Activated T-cell treated with anti-CD3 and anti-CD28 coated beads, Interleukin-2, amount 50 U/mL, for 48 hours (primary cell): ENCODE measurements at places on chromosomes 1 and 21.

DNA sequence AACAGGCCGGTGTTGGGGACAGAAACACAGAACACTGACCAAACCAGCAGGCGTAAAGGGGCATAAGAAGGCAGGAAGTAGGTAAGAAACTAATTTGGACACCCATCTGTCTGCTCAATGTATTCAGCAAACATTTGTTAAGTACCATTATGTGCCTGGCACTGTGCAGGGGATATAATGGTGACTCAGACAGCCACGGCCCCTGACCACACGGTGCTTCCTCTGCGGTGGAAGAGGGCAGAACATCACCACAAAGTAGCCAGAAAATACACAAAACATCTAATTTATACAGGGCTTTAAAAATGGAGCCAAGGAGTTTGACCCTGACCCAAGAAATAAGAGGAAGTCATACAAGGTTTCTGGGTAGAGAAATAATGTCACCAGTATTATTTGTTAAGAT lies 12.9 kb downstream of the DNAJC11 start:
- DNase-seq = no peak

DNA sequence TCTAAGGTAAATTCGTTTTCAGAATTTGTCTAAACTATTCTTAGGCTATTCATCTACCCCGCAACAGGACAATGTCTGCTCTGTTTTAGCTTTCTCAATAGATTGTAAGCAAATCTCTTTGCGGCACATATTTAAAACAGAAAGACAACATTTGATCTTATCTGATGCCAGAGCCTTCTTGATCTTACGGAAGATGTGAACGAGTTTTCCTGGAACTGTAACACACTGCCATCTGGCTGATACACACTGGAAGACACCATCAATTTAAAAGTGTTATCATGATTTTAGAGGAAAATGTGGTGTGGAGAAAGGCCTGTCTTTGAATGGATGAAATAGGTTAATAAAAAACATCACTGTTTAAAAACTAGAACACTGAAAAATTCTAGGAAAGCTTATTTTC lies 36.1 kb downstream of the COA6 start:
- DNase-seq = no peak

- DNase-seq = no peak
These were observed 21.0 kb downstream of the PDE9A start for GRCh38 chr21:42674351-42674940.

- DNase-seq = no peak
These were observed 58.5 kb downstream of the PALMD start for GRCh38 chr1:99704356-99704816.

- DNase-seq = no peak
These were observed 11.0 kb downstream of the ZBTB7B start for GRCh38 chr1:155013632-155014031.

GRCh38 chr1:20358761-20359263 lies 68.1 kb downstream of the VWA5B1 start:
- DNase-seq = no peak

- no peak for DNase-seq
These were observed 14.5 kb upstream of the IKBKE start for GRCh38 chr1:206455666-206456344.
